ENCODE measurements at places on chromosomes 5 and 9.
A peak's percentile ranks its signal among the peaks of the same experiment; 100 is the strongest.

DNA sequence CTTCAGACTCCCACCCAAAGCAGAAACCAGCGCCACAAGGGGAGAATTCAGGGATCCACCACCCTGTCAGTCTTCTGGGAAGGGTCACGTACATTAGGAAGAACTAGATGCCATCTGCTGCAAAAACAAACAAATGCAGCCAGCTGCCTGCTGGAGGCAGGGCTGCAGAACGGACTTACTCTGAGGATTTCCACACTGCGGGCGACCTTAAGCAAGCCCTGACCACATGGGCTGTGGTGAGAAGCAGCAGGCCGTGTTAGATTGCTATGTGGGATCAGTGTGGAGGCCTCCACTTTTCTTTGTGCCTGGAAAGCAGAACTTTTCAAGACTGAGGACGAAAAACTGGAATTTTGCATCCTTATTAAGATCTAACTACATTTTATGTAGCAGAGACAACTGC lies 13.4 kb upstream of the LTC4S start:
- no peak for DNase-seq

DNA sequence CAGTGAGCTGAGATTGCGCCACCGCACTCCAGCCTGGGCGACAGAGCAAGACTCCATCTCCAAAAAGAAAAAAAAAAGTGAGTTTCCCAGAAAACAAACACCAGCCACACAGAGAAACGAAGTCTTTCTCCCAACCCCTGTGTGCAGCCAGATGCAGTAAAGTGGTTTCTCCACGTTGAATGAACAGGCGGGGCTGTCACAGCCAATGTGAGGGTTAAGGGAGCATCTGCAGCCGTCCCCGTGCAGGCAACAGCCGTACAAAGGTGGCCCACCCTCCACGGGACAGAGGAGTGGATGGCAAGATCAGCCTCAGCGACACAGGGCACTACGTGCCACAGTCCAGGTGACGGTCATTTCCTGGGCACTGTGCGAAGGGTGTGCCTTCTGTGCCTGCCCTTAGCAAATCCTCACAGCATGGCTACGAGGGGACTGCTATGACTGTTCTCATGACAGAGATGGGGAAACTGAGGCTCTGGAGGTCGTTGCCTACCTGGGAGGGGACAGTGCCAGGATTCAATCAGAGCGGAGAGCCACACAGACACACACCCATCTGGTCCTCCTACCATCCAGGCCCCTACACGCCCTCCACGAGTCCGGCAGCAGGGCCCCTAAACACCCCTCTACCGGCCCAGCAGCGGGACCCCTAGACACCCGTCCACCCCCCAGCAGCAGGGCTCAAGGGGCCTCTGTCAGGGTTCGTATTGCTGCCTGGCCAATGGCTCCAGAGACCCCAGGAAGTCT lies 2.3 kb downstream of the VAV2 start:
- no peak for DNase-seq

DNA sequence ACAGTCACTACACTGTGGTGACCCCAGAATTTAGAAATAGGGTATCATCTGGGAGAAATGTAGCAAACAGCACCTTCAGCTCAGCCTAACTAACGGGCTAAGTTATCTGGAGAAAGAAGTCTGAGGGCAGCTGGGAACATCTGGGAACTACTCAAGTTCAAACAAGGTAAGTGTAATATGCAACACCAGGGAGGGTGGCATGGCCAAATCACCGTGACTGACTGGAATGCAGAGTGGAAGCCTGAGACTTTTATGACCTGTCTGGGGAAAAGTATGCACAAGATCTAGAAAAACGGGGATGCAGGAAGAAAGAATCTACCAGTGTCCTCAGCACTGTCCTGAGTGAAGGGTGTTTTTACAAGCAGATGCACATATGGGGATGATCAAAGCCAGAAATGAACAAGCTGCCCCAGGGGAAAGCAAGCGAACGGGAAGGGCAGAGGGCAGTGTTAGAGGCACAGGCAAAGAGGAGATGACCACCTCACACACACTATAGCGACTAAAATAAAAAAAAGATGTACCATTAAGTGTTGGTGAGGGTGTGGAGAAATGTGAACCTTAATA lies 59.9 kb downstream of the SERINC5 start:
- no peak for DNase-seq

- DNase-seq: no peak
Measured at GRCh38 chr9:37740128-37740527, 13.5 kb upstream of the TRMT10B start.

- no peak for DNase-seq
Measured at GRCh38 chr9:4289411-4290326, 10.2 kb downstream of the GLIS3 start.

DNA sequence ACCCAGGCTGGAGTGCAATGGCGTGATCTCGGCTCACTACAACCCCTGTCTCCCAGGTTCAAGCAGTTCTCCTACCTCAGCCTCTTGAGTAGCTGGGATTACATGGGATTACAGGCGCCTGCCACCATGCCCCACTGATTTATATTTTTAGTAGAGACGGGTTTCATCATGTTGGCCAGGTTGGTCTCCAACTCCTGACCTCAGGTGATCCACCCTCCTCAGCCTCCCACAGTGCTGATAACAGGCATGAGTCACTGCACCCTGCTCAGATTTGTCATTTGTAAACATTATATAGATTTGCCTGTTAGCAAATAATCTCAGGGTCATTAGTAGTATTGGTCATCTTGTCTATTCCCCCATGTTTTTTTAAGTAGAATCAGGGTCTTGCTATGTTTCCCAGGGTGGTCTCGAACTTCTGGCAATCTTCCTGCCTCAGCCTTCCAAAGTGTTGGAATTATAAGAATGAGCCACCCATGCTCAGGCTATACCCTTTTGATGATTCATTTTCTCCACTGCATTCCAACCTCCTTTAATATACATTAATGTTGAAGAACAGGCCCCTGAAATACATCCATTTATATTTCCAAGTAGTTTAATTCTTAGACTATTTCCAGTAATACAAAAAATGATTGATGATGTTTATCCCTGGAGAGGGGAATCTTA lies 17.3 kb downstream of the CENPH start:
- no peak for DNase-seq

DNA sequence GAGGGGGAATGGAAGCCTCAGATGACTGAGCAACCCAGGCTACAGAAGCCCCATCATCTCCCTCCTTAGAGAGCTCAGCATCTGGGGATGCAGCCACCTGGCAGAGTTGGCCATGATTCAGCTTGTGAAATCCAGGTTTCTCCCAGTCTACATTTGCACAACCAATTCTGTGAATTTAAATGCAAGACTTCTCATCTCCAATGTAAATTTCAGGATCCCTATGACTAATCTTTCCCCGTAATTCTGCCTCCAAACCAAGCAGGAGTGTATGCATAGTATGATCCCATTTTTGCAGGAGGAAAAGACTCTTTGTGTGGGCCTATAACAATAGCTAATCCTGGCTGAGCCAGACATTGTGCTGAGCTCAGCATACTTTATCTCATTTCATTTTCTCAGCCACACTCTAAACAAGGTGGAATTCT lies 59.6 kb upstream of the IL17B start:
- DNase-seq: no peak

GRCh38 chr5:15285901-15286583 lies 213.9 kb upstream of the FBXL7 start:
- DNase-seq: no peak

DNA sequence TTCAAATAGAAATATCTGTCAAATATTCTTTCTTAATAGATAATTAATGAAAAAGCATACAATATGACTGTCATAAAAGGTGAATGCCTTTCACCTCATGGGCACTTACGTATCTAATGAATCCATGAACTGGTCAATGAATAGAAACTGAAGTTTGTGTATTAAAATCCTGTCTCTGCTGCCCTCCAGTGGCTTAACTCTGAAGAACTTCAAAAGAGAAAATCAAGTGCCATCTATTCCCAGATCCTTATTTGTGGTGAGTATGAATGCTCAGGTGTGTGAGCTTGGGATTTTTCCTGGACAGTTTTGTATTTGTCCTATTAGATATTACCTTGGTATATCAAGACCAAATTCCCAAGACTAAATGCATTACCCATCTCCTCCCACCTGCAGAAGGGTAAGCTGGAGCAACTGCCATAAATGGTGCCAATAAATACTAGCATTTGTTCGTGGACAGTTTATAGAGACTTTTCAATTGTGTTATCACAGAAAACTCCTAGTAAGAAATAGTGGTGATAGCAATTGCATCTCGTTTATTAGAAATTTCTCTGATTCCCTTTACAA lies 44.0 kb upstream of the SVEP1 start:
- DNase-seq: no peak

DNA sequence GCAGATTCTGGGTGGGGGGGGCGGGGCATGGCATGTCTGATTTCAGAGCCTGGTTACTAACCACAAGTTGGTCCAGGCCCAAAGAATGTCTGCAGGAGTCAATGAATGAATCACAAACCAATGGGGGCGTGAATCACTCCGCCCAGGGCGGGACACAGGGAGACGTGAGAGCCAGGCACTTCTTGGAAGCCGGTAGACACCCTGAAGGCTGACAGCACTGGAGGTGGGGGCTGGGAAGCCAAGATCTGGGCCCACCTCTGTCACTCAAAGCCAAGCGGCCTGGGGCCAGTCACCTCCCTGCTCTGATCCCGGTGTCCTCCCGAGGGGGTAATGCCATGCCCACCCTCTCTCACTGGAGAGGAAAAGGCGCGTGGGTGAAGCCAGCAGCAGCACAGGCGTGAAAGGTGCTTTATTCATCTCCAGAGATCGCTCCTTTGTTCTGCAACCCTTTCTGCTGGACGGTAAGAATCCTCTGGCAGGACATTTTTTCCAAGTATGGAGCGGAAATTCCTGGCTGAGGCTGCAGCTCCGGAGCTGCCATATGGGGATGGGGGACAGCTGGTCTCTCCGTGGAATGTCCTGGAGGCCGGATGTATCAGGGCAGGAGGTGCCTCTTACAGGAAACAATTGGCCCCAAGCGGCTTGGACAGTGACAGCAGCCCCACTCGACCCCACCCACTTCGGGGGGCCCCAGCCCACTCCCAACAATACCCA lies 85.0 kb downstream of the STK10 start:
- no peak for DNase-seq

DNA sequence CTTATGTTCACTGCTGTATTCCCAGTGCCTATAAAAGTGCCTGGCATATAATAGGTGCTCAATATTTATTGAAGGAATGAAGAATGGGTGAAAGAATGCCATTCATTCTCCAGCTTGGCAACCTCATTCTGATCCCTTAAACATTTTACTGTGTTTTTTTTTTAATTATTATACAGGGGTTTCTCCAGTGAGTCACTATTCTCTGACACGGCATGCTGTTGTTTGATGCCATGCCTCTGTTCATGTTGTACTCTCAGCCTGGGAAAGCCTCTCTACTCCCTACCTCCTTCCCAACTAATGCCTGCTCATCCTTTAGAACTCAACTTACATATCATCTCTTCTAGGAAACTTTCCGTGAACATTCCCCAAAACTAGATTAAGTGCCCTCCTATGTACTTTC lies 70.2 kb upstream of the PHF24 start:
- DNase-seq: no peak

GRCh38 chr5:134527156-134527960 lies 1.9 kb downstream of the JADE2 start:
- peak; percentile 33 for DNase-seq

- DNase-seq: no peak
Measured at GRCh38 chr5:157300564-157300963, 34.6 kb downstream of the CYFIP2 start.

- DNase-seq: no peak
Measured at GRCh38 chr5:107542831-107543231, 127.9 kb downstream of the EFNA5 start.

GRCh38 chr5:76445063-76445462 lies 42.0 kb downstream of the IQGAP2 start:
- DNase-seq: no peak
